ENCODE measurements at places on chromosomes 16 and 17.

GRCh38 chr17:31684901-31685300 is 174.1 kb downstream of the COPRS start:
- DNase-seq: no peak

DNA sequence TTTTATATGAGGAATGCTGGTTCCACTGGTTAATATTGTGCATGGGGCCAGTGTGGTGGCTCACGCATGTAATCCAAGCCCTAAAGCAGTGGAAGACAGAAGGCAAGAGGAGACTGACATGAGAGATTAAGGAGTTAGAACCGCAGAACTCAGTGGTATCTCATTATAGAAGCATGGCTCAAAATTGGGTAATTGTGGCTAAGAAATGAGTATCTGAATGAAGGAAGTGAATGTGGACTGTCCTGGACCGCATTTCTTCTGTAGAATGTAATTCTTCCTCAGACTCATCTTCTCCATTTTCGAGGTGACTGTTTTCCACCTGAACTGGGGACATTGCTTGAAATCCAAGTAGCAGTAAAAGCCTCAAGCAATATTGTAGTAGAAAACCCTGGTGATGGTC is 42.6 kb upstream of the CDR2 start:
- no peak for DNase-seq

GRCh38 chr17:55926276-55926990 is 175.6 kb downstream of the PCTP start:
- no peak for DNase-seq

- DNase-seq: no peak
Observed at GRCh38 chr17:41813152-41813680, 412 bp downstream of the FKBP10 start.

GRCh38 chr16:15643946-15644250 is 944 bp upstream of the MARF1 start:
- DNase-seq: no peak

DNA sequence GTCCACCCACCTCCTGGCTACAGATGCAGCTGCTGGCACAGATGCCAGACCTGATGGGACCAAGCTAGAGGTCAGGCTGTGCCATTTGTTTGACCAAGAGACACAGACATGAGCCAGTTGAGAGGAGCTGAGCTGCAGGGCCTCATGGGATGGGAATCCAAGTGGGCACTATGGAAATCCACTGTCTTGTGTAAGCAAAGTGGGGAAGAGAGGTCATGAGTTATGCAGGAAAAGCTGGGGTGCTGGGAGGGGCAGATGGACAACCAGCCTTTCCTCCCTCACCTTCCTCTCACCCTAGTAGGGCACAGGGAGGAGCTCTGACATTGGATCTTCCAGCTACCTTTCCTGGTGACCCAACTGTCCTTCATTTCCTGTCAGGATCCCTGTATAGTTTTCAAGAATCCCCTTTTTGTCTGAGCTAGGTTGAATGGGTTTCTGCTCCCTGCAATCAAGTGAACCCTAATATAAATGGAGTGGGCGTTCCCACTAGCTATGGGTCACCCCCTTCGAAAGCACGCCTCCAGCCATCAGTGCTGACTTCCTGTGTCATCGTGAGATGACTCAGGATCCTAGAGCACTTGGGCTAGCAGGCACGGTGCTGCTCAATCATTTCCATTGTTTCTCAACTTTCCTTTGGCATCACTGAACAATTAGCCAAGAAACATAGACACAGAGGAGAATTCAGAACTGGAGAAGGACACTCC is 13.6 kb downstream of the ATPAF2 start:
- no peak for DNase-seq

DNA sequence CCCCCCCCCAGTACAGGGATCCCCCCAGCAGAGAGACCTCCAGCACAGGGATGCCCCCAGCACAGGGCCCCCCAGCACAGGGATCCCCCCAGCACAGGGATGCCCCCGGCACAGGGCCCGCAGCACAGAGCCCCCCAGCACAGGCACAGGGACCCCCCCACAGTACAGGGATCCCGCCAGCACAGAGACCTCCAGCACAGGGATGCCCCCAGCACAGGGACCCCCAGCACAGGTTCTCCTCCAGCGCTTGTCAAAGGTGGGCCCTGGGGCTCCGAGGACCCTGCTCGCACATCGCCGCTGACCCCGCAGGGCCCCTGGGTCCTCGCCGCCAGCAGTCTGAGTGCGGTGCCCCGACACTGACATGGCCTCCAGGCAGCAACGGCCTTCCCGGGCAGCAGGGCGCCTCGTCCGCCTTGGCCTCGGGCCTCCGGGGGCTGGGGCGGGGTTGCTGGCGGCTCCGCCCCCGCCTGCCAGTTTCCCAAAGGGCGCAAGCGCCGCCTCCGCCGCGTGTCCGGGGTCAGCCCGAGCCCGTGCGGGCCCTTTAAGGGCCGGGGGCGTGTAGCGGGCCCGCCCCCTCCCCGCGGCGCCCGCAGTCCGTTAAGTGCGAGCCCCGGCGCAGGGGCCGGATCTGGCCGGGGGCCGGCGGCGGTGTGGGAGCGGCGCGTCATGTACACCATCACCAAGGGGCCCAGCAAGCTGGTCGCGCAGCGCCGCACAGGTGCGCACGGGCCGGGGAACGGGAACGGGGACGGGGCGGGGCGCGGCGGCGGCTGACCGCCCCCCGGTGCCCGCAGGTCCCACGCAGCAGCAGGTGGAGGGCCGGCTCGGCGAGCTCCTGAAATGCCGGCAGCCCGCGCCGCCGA is at the start of gene MCRIP2:
Gene MCRIP2 (plus strand): TSS at position 503 of the 863 bp plus-strand sequence. CDS start 164 bp downstream, at position 667.
- peak; percentile 15 for DNase-seq

- DNase-seq: no peak
Observed at GRCh38 chr16:15986261-15986660, 36.8 kb downstream of the ABCC1 start.

All from stimulated activated CD8-positive, alpha-beta memory T cell treated with anti-CD3 and anti-CD28 coated beads, Interleukin-4, amount 100 ng/mL, for 1 hour (primary cell).